T-helper 22 cell (primary cell): ENCODE measurements at places on chromosomes 16 and 17.

GRCh38 chr17:77490361-77491183 lies 349.8 kb downstream of the SEC14L1 start:
- no peak for DNase-seq

GRCh38 chr16:22683730-22684573 lies 130.0 kb upstream of the HS3ST2 start:
- no peak for DNase-seq

GRCh38 chr16:31327646-31328225 lies 27.2 kb upstream of the ITGAX start:
- DNase-seq = no peak

- no peak for DNase-seq
Measured at GRCh38 chr17:19386051-19386929, 700 bp downstream of the MFAP4 start.

- DNase-seq = no peak
Measured at GRCh38 chr17:77693776-77694175, 264.7 kb upstream of the TNRC6C start.

DNA sequence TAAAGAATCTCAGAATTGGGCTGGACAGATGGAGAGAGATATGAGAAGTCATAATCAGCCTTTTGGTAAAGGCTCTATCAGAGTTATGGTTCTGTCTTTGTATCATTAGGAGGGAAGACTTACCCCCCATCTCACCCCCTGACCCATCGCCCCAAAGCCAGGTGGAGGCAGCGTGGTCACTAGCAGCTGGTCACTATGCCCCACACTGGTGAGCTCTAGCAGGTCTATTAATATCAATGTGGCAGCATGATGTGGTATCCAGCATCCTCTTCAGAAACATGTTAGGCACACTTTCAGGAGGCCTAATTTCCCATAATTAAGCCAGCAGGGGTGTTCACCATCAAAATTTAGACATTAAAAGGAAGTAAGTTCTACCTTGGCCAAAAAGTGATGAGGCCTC lies 183.8 kb upstream of the COX10 start:
- DNase-seq = no peak

DNA sequence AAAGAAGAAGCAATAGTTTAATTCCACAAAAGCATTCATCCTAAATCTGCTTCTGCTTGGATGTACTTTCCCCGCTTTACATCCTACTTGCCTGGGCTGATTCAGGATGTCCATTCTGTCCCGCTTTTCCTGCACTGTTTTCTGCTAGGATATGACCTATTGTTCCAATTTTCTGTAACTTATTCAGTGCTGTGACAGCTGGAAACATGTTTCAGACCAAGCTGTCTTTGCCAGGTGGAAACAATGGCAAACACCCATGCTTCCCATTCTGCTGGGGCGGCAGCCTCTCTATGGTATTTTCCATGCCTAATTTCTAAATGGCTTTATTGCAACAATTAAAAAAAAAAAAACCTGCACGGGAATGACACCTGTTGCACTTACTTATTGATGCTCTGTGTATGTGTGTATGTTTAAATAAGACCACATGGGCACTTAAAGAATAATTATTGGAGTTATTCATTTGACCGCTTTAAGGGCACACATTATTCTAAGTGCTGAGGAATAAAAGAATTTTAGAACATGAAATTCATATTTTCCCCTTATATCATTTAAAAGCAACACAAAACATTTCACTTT lies 21.0 kb downstream of the COQ7 start:
- no peak for DNase-seq

DNA sequence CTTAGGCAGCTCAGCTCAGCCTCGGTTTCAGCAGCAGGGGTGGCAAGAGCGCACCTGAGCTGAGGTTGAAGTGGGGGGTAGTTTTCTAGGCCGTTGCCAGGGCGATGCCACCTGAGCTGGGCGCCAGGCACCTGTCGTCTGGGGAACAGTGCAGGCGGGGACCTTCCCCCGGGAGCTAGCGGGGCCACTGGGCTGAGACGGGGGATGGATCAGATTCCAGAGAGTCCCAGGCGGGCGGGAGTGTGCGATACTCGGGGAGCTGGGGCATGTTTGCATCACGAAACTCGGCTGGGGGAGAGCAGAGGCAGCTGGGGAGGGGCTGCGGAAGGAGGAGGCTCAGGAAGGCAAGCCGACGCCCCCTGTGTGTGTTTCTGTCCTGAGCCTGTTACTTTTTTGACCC lies 477 bp upstream of the CLDN9 start:
- no peak for DNase-seq

GRCh38 chr17:29159306-29159860 lies 20.8 kb downstream of the MYO18A start:
- DNase-seq = no peak

GRCh38 chr16:31355431-31356100 lies 590 bp downstream of the ITGAX start:
- DNase-seq = no peak

- DNase-seq = no peak
Measured at GRCh38 chr17:6456914-6457687, 12.8 kb downstream of the PIMREG start.

DNA sequence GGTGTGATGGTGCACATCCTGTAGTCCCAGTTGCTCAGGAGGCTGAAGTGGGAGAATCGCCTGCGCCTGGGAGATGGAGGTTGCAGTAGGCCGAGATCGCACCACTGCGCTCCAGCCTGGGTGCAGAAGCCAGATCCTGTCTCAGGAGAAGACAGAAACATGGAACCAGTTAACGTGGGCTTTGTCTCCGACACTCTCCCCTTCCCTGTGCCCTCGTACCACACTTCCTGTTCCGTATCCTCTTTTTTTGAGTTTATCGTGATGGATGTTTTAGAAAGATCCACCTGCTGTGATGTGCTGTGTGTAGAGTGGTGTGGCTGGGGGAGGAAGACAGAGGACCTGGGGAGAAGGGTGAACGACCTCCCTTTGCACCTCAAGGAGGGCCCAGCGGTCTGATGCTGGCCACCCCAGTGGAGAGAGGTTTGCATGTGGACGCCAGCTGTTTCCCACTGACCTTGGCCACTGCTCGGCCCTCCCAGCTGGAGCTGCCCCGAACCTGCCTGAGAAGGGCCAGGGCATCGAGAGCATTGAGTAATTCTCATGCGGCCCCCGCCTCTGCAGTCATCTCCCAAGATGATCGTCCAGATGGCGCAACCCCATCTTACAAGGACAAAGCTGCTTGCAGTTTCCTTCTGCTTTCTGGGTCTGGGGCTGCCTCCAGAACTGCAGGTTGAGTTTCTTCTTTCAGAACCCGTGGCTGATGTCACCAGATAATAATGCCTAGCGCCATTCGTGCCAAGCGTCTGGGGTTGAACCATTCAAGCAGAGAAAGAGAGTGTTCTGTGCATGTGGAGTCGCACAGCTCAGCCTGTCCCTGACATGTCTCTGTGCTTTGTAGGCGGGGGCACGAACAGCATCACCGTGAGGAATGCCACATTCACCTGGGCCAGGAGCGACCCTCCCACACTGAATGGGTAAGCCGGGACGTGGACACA lies 126.3 kb downstream of the ABCC1 start:
- no peak for DNase-seq

DNA sequence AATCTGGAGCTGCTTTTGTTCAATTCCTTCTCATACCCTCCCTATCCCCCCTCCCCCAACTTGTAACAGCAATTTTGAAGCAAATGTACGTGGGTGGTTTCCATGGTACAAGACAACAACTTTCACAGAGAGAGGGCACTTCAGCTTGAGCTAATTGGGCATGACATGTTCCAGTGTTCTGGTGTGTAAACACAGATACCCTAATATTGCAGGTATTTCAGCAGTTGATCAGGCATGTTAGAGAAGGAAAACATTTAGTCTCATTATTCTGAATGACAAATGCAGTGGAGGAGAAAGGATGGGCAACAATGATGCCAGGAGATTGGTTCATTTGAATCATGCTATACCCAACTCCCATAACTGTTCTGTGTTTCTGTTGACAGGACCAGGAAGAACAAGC lies 137.5 kb downstream of the TRIM37 start:
- DNase-seq = no peak

DNA sequence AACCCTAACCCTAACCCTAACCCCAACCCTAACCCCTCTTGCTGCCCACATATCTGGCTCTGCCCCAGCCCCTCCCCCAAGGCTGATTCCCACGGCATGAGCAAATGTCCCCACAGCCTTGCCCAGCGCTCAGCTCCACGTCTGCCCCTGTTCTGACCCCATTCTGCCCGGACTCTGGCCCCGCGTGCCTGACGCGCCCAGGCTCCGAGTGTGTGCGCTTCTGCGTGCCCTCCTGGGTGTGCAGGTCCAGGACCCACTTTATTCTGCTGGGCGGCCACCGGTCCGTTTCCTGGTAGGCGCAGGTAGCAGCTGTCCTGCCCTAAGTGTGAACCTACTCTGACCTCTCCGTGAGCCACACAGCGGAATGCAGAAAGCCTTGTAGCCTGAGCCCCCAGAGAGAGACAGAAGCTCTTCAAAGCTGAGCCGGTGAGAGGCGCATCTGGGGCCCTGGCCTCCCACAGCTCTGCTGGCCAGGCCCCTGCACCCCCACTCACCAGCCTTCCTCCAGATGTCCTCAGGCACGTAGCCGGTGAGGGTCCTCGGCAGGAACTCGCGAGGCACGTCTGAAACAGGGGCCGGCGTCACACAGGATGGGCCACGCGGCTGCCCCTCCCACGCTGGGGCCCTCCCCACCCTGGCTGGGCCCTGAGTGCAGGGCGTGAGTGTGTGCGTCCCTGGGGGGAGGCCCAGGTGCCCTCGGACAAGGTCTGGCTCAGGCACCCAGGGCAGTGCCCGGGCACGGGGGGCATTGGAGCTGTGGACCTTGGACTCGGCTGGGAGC lies 14.0 kb upstream of the PABPN1L start:
- DNase-seq = no peak

DNA sequence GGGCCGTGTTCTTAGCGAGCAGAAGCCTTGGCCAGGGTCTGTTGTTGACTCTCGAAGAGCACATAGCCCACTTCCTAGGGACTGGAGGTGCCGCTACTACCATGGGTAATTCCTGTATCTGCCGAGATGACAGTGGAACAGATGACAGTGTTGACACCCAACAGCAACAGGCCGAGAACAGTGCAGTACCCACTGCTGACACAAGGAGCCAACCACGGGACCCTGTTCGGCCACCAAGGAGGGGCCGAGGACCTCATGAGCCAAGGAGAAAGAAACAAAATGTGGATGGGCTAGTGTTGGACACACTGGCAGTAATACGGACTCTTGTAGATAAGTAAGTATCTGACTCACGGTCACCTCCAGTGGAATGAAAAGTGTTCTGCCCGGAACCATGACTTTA lies 18.5 kb downstream of the RSPRY1 start:
- no peak for DNase-seq

DNA sequence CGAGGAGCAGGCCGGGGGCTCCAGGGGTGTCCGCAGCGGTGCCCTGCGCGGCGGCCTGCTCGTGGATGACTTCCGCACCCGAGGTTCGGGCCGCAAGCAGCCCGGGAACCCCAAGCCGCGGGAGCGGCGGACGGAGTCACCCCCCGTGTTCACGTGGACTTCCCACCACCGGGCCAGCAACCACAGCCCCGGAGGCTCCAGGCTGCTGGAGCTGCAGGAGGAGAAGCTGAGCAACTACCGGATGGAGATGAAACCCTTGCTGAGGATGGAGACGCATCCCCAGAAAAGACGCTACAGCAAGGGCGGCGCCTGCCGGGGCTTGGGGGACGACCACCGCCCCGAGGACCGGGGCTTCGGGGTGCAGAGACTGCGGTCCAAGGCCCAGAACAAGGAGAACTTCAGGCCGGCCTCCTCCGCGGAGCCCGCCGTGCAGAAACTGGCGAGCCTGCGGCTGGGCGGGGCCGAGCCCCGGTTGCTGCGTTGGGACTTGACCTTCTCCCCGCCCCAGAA lies 75.8 kb downstream of the KLHDC4 start:
- no peak for DNase-seq

GRCh38 chr17:35081638-35082037 lies 18.1 kb upstream of the RFFL start:
- no peak for DNase-seq

DNA sequence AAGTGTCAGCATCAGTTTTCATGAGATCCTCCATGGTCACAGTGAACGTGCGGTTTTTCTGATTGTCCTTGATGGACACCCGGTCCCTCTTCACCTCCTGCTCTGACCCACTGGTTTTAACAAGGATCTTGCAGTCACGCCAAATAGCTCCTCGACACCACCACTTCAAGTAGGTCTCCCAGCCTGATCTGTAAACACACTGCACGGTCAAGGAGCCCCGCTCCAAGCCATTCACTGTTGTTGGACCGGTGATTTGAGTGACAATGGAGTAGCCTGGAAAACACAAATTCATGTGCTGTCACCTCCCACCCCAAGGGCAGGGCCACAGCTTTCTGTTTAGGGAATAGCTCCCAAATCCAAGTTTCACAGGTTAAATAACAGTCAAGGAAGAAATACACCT lies 8.2 kb downstream of the CD300LF start:
- DNase-seq = no peak

DNA sequence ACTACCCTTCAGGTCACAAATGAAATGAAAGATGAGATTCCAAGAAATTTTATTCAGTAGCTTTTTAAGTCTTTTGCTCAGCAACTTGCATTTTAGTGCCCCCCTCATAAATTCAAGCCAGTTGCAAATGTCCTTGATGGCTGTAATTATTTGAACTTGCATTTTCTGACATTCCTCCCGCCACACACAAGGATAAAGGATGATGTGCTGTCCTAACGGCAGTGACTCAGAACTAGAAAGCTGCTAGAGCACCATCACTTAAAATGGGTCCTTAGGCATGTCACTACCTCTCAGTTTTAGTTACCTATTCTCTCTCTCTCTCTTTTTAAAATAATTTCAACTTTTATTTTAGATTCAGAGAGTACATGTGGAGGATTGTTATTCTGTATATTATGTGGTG lies 306.7 kb downstream of the CNTNAP4 start:
- DNase-seq = no peak

DNA sequence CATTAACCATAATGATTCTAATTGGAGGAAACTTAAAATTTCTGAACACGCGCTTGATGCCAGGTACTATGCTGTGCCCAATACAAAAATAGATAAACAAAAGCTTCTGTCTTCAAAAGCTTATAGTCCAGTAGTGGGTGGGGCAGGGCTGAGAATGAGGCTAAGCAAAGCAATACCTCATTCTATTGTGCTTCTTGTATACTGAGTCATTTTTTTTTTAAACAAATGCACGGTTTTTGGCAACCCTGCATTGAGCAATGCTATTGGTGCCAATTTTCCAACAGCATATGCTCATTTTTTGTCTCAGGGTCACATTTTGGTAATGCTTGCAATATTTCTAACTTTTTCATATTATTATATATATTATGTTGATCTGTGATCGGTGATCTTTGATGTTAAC lies 34.7 kb upstream of the HNF1B start:
- DNase-seq = no peak

GRCh38 chr16:4240624-4241023 lies 1.3 kb downstream of the SRL start:
- DNase-seq = no peak

DNA sequence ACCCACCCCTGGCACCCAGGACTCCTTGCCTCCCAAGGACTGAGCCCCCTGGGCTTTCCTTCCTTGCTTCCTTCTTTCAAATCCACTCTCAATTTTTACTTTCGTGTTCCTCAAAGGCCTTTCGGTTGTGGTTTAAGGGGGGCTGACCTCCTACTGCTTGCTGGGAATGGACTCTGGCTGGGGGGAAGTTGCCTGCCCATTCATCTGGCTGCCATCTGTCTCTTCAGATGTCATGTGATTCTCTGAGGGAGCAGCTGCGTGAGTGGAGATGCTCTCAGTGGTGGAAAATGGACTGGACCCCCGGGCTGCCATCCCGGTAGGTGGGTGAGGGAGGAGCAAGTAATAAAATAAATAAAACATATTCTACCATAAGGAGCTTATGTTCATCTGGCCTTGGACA lies 93.8 kb upstream of the RPRML start:
- DNase-seq = no peak
